ENCODE measurements at places on chromosomes 13 and 19.
A peak's percentile ranks its signal among the peaks of the same experiment; 100 is the strongest.

GRCh38 chr19:48813123-48813913 lies 2.5 kb upstream of the BCAT2 start:
- DNase-seq = no peak

DNA sequence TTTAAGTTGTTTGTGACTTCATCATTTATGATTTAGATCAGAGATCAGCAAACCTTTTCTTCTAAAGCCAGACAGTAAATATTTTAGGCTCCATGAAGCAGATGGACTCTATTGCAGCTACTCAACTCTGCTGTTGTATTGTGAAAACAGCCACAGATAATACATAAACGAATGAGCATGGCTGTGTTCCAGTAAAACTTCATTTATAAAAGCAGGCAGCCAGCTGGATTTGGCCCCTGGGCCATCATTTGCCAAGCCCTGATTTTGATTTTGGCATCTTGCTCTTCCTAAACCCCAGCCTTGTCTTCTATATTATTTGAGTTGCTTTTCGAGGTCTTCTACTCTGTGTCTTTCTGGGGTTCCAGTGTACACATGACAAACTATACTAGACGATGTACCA lies 41.3 kb downstream of the RNASEH2B start:
- DNase-seq = no peak

DNA sequence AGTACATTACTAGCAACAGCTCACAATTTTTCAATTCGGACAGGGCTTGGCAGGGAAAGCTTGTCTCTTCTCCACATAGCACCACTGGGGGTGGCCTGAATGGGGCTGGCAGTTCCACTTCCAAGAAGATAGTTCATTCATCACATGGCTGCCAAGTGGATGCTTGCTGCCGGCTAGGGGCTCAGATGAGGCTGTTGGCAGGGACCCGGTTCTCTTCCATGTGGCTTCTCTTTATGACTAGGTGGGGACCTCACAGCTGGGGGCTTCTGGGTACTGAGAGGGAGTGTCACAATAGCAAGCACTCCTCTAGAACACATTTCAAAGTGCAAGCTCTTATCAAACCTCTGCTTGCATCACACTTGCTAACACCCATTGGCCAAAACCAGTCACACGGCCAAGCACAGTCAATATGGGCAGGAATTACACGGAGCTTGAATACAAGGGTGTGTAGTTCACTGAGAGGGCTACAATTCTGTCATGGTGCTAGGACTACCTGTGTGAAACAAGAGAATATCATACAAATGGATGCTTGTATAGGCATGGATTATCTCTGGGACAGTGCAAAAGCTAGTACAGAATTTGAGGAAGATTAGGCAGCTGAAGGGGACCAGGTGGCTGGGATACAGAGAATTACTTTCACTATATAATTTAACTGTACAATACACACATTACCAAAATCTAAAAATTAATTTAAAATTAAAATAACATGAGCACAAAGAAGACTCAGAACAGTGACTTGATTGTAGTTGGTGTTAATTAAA lies 32.3 kb downstream of the ATP7B start:
- no peak for DNase-seq

- no peak for DNase-seq
Observed at GRCh38 chr19:47653856-47654255, 44.9 kb downstream of the BICRA start.

DNA sequence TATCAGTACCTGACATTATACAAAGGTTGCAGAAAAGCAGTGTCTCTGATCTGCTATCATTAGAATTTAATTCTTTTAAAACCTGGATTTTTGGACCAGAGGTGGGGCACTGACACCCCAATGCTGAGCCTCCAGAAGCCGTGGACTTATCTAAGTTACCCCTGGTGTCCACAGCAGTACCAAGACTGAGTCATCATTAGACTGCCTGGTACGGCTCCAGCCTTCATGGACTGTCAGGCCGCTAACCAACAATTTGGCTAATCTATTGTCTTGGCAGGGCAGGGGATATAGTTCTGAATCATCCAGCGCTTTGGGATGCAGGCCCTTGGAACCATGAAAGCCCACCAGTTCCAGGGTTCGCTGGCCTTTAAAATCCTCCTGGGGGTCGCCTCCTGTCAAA lies 78.3 kb downstream of the TSHZ3 start:
- DNase-seq = no peak

- no peak for DNase-seq
Observed at GRCh38 chr13:80873589-80873988, 532.7 kb upstream of the SPRY2 start.

DNA sequence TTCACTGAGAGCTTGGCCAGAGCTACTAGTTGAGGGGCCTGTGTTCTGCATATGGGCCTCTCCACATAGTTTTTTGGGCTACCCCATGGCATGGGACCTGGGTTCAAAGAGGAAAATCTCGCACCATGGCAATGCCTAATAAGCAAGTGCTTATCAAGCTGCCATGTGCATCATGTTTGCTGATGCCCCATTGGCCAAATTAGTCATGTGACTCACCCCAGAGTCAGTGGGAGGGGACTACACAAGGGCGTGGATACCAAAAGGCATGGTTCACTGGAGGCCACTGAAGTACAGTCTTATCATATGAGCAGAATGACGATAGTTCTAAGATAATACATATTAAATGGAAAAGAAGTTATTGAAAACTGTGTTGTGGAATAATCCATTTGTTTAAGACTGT lies 214.8 kb downstream of the LMO7 start:
- DNase-seq = no peak

DNA sequence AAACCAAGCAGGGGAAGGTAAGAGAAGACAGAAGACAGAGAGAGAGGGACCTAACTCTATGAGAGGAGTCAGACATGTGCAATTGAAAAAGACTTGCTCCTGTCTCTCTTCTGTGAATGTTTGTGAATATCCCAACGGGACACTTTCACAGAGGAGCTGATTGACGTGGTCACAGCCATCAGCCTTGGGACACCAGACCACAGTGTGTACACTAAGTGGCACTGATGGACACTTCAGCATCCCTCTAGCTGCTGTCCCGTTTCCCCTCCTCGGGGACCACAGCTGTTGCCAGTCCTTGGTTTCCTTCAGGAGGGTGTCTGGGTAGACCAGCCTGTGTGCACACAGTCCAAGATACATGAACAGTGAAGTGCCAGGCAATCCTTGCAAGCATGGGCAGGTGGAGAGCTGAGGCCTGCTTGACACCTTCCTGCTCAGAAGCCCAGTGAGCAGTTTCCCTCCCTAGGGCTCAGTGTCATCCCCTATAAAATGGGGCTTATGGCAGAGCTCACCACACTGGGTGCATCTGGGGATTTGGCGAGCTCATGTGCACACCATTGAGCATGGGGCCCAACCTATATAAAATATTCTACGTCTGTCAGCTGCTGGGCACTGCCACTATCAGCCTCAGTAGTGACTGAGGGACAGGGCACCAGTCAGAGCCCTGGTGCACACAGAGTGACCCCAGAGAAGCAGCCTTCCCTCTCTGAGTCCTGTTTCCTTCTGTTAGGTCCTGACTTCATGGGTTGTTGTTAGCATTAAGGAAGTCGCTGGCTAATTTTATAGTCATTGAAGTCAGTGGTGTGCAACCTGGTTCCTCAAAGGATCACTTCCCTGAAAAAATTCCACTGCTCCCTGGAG lies 4.3 kb upstream of the USF2 start:
- DNase-seq = peak; percentile 33

GRCh38 chr13:75945841-75946482 lies 309.8 kb downstream of the LMO7 start:
- DNase-seq = no peak

Data from activated T-cell treated with anti-CD3 and anti-CD28 coated beads, Interleukin-2, amount 50 U/mL, for 24 hours (primary cell).